Fibroblast of the aortic adventitia (primary cell): ENCODE measurements at places on chromosomes 6 and 20.
A peak's percentile ranks its signal among the peaks of the same experiment; 100 is the strongest.

DNA sequence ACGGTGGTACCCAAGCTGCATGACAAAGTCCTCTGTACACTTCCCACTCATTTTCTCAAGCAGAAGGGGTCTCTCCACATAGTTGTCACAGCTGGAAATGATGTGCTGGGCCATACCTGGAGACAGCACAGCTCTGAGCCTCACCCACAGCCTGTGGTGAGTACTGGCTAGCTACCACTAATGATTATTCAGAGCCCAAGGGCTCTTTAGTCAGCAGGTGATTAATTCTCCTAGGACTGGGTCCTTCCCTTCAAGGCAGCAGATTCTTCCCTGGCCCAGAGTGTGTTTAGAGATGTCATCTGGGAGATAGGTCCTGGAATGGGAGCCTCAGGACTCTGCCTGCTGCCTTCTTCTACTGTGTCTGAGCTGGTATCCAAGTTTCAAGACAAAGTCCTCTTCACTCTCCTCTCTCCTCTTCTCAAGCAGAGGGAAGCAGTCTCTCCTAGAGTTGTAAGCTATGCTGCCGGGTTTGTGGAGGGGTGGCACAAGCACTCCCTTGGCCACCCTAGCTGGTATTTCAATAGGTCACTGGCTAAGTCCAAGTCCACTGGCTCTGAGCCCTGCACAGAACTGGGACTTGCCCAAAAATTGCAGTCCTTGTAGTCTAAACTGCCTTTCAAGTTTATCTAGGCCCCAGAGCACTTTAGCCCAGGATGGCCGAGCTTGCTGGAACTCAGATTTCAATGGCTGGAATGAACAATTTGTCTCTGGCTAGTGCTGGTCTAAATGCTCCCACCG lies 49.8 kb upstream of the VGLL2 start:
- DNase-seq: no peak

DNA sequence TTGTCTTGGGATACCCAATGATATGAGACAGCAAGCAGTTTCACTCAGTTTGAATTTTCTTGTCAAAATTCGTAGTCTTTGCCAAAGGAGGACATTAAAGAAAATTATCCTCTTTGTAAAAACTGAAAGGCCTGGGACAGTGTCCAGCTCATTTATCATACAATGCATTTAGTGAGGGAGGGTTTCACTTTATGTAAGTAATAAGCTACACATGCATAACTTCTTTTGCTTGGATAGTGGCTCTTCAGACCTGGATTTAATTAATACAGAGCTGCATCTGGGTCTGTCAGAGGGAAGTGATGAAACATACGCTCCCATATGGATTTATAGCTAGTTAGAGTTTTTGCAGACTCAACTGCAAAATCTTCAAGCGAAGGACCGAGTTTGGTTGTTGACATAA lies 175.6 kb downstream of the PHACTR1 start:
- no peak for DNase-seq

GRCh38 chr20:61539706-61540360 lies 287.8 kb downstream of the CDH4 start:
- no peak for DNase-seq

DNA sequence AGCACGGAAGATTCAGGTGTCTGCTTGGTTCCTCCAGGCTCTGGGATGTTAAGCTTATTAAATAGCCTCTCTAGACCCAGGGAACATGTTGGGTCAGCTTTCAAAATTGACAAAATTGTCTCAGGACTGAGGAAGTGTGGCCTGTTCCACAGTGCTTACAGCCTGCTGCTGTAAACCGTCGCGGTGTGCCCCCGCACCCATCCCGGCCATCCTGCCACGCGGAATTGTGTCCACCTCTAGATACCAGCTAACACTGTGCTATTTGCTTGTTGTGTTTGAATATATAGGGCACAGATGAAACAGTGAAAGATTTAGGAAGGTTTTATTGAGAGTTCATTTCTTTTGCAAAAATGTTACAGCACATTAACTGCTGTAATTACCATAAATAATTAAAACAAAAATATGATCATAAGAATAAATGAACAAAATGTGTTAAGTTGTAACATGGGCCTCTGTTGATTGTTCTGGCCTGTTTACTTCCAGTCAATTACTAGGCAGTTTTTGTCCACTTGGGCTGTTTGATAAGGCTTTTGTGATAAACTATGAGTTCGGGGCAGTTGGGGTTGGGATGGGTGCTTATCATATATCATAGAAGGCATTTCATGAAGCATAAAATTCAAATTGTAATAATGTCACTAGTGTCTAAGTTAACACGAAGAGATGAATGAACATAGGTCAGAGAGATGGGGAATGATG lies 77.4 kb downstream of the ARID1B start:
- DNase-seq: no peak

DNA sequence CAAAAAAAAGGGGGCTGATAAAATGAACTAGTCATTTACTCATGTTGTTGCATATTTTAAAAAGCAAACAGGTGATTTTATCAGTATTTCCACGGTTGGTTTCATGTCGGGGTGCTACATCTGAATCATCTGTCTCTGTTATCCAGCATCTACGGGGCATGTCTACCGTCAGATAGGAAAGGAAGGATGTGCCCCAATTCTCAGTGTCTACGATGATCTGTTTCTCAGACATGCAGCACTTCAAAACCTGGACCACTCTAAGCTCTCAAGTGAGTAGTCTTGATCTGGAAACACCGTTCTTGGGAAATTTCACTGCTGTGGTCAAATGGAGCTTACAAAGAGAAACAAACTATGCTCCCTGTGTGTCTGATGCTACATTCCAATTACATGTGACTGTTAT lies 240.3 kb upstream of the TAB2 start:
- peak; percentile 79 for DNase-seq

DNA sequence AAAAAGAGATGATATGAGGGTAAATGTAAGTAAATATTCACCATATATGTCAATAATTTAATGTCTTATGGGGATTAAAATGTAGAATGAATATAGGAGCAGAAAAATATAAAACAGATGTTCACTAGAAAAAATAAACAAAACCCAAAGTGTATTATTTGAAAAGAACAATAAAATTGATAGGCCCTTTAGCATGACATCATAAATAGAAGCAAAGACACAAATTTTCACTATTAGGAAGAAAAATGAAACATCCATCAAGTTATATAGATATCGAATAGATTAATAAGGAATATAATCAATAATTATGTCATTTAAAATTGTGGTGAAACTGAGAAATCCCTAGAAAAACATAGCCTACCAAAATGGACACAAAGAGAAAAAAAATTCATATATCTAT lies 40.1 kb upstream of the GMDS start:
- DNase-seq: no peak

DNA sequence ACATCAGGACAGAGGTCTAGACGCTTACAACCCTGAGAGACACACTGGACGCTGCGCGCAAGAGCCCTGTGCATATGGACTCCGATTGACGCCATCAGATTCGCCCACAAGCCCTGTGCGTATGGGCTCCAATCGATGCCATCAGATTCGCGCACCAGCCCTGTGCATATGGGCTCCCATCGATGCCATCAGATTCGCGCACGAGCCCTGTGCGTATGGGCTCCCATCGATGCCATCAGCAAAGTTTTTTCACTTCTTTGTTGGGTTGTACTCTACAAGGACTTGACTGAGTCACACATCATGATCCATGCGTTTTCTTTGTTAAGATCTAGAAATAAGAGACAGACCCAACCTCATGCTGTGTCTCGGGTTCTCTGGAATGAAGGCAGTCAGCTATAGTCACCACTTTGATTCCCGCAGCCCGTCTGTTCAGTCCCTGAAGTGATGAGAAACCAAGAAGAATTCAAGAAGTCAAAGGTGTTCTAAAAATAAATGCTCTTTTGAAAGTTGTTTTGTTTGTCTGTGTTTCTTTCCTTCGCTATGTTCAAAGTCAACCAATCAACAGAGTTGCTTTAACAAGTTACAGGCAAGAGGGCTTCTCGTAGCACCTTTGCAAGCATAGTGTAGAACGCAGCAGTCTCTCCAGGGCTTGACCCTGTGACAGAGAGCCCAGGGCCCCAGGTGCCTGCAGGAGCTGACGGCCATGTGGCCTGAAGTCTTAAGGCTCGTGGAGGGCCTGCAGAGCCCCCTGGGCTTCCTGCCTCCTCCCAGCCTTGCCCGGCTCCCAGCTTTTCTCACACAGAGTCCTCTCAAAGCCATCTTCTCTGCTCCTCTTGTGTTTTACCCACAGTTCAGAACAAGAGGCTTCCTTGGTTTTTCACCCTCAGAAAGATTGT lies 7.9 kb downstream of the RPS6KA2 start:
- peak; percentile 72 for DNase-seq

DNA sequence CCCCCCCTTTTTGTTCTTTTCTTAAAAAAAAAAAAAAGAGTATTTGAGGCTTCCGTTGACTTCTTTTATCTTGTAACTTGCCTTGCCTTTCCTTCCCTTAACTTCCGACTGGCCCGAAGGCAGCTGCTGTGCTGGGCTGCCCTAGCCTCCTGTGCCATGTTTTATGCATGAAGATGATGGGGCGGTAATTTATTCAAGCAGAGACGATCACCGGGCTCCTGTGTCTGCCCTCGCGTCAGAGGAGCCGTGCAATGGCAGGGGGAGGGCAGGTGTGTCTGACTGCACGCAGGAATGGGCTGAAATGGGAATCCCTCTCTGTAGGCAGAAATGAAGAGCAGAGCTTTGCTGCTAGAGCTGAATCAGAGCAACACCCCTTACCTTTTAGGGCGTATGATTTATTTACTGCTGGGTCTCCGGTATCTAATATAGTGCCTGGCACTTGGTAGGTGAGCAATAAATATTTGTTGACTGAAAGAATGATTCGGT lies 106.3 kb upstream of the RIPOR2 start:
- no peak for DNase-seq

DNA sequence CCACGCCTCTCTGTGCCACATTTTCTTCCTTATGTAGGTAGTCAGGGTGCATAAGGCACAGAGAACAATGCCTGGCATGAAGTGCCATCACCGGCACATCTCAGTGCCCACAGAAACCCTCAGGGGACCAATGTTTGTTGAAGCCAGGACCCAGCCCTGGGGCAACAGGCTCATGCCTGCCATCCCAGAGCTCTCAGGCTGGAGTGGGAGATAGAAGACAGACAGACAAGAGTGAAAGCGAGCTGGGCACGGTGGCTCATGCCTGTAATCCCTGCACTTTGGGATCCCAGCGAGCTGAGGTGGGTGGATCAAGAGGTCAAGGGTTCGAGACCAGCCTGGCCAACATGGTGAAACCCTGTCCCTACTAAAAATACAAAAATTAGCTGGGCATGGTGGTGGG lies 13.5 kb downstream of the EFCAB8 start:
- DNase-seq: no peak
